ENCODE measurements at places on chromosomes 12 and 14.

DNA sequence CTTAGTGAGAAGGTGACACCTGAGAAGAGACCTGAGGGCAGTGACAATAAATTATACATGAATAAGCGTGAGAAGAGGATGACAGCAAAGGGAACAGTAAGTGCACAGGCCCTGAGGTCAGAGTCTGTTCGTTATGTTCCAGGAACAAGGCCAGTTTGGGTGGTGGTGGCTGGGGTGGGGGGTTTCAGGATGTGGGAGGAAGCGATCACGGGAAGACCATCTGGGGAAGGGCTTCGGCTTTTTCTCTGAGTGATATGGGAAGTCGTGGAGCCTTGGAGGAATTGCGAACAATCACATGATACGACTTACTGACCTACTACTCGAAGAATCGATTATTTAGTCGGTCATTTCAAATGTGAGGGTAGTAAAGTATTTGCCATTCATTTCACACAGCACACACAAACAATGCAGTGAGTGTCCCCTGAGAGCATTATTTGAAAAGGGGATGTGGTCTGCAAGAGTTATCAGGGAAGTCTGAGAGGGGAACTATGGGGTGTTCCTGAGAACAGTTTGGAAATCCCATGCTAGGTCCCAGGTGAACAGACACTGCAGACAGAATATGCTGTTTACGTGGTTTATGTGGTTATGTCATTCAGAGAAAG is 94.7 kb downstream of the SLC38A1 start:
- DNase-seq: no peak

DNA sequence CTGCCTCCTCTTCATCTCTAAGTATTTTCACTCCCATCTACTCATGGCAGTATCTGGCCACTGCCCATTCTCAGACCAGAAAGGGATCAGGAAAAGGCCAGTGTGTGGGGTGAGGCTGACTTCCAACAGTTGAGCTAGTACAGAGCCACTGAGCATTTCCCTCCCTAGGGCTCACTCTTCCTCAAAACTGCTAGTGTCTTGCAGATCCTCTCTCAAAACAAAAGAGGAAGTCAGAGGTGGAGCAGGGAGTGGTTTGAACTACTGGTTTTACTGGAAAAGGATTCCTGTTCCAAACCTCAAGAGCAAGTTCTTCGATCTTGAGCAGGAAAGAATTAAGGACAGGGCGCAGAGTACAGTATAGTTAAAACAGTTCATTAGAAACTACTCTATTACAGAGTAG is 11.7 kb upstream of the RNASE10 start:
- DNase-seq: no peak

- DNase-seq: no peak
Observed at GRCh38 chr14:72615451-72616121, 278.3 kb downstream of the DPF3 start.

DNA sequence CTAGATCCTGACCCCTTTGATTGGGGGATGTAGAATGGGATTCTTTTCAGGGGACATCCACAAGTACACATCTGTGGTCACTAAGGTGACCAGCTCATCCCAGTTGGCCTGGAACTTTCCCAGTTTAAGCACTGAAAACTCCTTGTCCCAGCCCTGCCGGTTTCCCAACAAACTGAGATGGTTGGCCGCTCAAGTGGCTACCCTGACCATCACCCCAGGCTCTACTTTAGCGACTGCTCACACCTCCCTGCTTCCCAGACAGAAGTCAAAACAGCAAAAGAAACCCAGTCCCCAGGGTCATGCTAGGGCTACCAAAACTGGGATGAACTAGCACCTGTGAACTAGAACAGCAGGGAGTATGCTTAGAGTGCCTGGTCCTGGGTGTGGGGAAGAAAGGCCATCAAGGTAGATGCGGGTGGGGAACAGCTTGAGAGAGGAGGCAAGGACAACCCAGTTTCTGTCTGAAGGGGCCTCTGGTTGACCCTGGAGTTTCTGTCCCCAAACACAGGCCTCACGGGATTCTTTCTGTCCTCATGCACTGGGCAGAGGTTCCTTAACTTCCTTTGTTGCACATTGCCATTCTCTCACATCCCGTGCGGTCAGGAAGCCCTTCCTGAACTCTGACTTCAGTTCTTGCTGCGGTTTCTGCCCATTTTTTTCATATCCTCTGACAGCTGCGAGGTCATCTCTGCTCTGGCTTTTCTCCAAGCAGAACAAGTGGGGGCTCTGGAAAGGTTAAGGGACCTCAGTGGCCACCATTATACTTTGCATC is 1.6 kb downstream of the LTB4R start:
- DNase-seq: no peak

- no peak for DNase-seq
Observed at GRCh38 chr12:68016136-68016535, 26.9 kb downstream of the IFNG-AS1 start.

DNA sequence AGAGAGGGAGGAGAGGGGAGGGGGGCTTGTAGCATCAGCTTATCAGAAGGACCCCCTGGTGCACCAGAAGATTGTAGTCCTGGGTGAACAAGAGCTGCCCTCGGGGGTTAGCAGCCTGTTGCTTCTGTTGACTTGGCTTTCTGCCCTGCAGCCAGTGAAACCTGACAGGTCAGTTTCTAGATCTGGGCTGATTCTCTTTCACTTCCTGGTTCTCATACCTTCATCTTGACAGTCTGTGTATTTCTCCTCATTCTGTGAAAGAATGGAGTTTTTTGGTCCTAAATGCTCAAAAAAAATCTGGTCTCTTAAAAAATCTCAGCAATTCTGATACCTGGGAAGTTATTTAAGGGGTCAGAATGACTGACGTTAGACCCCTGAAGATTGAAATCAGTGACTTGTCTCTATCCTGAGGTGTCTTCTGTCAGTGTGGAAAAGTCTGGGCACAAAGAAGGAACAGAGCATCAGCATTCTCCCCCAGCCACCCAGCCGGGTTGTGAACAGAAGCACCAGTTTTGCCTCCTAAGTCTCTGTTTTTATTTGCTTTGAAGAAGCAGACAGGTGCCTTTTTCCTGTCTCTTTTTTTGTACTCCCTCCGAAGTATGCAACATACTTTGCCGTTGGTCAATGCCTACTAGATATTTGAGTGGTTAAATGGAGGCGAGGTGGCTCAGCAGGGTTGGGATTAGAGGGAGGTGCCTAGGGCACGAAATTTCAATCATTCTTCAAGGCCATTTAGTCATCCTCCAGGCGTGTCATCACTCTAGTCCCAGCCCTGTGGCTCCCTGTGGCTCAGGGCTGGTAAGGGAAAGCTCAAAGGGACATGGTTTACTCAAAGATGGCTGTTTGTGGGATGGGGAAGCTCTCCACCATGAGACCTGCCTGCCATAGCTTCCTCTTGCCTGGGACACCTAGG is 24.0 kb downstream of the TTC9 start:
- no peak for DNase-seq

GRCh38 chr12:94074980-94075629 is 73.3 kb upstream of the PLXNC1 start:
- DNase-seq: no peak

GRCh38 chr14:84468153-84468552 is 1061.8 kb upstream of the FLRT2 start:
- DNase-seq: no peak

DNA sequence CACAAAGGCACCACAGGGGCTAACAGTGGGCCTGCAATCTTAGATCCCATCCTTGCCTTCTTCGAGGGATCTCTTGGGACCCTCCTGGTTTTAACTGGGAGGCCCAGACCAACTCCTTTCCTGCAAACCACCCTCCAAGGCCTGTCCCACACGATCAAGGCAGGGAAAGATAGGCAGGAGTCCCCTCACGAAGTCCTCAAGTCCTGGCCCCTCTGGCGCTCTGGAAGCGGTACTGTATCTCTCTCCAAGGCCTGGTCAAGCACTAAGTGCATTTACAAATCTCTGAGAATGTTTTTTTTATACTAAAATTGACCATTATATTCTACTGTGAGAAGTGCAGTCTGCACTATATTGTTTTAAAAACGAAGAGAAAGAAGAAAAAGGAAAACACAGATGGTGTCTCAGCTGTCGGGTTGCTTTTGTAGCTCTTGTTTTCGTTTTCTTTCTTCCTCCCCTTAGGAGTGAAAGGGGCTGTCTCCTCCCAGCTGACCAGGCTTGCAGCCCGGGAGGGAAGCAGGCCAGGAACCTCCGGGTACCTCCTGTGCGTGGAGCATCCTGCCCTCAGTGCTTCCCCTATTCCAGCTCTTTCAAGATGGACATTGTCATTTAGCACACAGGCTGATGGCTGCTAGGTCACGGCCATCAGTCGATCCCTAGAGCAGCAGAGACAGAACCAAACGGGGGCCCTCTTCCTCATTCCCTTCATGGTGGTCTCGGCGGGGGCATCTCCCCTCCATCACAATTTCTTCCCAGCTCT is 56.7 kb downstream of the FAM222A start:
- DNase-seq: no peak

- DNase-seq: no peak
Observed at GRCh38 chr12:131366261-131366871, 344.5 kb upstream of the SFSWAP start.

DNA sequence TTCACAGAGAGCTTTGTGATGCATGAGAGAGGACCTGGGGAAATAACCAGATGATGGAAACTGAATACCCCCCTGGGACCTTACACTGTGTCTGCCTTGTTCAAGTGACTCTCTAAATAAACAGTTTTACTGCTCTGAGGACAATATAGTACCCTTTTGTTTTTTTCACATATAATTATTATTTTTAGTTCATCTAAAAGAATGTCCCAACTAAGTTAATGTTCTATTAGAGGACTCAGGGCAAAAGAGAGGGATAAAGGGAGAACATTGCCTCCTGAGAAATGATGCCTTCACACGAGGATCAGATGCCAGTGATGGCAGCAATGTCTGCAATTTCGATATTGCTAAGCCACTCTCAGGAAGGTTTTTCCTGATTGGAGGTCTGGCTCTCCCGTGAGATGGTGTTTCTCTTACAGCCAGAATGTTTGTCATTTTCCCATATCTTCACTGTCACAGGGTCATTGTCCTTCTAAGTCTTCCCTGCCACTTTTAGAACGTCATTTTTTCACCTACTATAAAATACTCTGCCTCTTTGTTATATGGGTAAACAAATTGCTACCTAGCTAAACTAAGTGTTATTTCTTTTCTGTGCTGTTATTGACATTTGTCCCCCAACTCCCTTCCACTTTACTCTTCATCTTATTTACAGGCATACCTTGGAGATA is 201.6 kb downstream of the RAD51B start:
- no peak for DNase-seq

- DNase-seq: peak; percentile 27
Observed at GRCh38 chr12:122204167-122205052, 901 bp downstream of the B3GNT4 start.

- no peak for DNase-seq
Observed at GRCh38 chr14:105023791-105024480, 3.1 kb upstream of the CDCA4 start.

DNA sequence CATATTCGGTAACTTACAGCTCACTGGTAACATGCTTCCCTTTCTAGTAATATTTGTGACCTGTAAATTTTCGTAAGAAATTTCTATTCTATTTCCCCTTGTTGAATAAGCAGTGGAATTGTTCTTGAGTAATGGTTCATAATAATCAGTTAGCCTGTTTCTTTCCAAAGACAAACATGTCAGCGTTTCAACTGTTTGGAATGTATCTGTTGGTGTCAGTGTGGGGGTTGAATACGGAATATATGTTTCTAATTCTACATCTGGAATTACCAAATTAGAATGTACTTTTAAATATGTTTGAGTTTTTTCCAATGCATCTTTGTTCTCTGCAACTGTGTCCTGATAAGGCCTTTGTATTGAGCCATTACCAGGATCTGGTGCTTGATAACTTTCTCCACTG is 2.0 kb downstream of the BBS10 start:
- no peak for DNase-seq

- DNase-seq: no peak
Observed at GRCh38 chr14:69570836-69571330, 3.8 kb downstream of the CCDC177 start.

DNA sequence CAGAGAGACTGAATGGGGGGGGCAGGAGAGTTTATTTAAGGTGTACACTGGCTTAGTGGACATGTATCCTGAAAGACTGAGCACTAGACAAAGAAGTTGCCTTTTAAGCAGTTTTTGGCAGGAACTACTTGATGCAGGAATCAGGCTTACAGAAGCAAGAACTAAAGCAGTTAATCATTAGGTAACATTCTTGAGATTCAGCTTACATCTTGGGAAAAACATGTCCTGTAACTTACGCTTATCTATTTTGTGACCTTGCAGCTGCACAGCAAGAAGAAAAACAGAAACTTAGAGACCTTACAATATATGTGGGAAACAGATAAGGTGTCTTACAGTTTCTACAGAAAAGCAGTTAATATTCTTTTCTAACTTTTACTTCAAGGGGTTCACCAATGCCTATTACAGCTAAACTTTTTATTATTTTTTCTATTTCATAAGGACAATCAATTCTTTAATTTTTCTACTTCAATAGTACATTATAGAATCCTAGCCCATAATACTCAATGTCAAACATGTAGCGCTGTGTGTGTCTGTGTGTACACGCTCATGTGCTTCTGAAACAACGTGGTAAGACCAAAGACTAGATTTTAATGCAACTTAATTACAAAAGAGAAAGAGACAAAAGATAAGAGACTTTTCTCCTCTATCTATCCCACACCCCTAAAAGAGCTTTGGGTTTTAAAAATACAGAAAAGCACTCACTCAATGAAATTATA is 276.9 kb downstream of the PRKD1 start:
- no peak for DNase-seq

GRCh38 chr14:30177781-30178180 is 250.1 kb upstream of the PRKD1 start:
- no peak for DNase-seq

GRCh38 chr14:88553886-88554456 is 836 bp downstream of the PTPN21 start:
- no peak for DNase-seq

DNA sequence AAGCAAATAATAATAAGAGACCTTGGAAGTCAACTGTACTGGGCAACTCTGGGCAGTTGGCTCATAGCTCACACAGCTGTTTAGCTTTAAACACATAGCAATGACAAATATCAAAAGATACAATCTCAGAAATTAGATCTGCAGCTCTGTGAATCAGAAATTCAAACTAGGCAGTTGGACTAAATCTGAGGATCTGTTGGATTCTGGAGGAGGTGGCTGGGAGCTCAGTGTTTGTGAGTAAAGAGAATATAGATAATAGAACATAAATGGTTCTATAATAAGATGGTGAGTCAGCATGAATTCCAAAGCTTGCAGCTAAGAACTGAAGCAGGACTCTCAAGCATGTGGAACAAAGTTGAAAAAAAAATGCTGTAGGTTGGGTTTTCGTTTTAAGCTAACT is 1949.4 kb upstream of the SEL1L start:
- DNase-seq: no peak

- no peak for DNase-seq
Observed at GRCh38 chr12:32125455-32126084, 18.9 kb downstream of the BICD1 start.

DNA sequence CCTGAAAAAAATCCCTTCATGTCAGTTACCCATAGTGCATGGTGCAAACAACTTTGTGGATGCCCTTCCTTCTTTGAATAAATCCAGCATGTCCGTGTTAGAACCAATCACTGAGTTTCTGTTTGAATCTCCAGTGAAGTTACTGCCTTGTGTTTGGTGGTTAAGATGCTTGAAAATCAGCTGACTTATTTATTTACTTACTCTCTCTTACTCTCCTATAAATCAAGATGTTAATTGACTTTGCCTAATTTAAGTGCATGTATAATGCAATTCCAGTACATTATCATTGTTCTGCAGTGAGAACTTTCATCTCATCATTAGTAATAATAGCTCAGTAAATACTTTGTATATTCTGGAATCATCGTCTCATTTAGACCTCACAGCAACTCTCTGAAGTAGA is 114.2 kb downstream of the ESRRB start:
- no peak for DNase-seq

Data from activated CD4-positive, alpha-beta T cell treated with anti-CD3 and anti-CD28 coated beads for 4 hours (primary cell).